Stimulated activated CD8-positive, alpha-beta memory T cell treated with anti-CD3 and anti-CD28 coated beads, Interleukin-7, amount 100 ng/mL, for 1 hour (primary cell): ENCODE measurements at places on chromosomes 7 and 10.

GRCh38 chr10:29685506-29685905 lies 50.7 kb upstream of the SVIL start:
- no peak for DNase-seq

DNA sequence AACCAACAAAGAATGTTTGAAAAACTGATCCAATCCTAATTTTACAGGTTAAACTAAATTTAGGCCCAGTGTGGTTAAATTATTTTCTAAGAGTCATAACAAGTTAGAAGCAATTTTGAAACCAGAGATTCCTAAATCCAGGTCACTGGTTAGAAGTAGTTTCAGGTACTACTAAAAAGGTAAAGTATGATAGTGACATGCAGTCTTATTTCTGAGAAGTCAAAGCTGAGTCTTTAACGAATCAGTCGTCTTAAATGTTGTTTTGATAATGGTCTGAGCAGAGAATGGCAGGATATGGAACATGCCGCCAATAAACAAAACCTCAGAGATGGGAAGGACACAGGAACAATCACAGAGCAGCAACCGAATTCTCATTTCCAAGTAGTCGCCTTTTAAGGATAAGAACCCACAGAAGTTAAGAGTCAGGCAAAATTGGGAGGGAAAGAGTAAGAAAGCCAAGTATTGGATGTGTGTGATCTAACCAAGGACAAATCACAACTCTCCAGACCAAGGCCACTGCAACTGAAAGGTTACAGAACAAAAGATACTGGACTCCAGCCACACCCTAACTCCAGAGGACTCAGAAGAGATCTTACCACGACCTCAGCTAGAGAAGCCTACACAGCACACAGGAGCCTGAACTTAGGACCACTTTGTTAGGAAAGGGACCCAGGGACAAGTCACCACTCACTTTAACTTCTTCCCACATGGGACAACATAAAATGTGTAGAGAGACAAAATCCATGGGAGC lies 19.7 kb downstream of the TMEM243 start:
- DNase-seq, result no peak

DNA sequence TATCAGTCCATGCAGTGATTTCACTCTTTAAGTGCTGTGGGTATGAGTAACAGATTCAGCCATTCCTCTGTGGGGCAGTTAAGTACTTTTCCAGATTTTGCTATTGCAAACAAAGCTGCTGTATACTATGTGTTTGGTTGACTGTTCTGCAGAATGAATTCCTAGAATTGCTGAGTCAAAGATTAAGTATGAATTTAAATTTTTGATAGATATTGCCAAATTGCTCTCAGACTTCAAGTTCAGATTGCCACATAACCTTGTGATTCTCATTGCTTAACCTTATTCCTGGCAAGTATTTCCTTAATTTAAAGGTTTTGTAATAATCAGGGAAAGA lies 21.6 kb upstream of the SAR1A start:
- no peak for DNase-seq

DNA sequence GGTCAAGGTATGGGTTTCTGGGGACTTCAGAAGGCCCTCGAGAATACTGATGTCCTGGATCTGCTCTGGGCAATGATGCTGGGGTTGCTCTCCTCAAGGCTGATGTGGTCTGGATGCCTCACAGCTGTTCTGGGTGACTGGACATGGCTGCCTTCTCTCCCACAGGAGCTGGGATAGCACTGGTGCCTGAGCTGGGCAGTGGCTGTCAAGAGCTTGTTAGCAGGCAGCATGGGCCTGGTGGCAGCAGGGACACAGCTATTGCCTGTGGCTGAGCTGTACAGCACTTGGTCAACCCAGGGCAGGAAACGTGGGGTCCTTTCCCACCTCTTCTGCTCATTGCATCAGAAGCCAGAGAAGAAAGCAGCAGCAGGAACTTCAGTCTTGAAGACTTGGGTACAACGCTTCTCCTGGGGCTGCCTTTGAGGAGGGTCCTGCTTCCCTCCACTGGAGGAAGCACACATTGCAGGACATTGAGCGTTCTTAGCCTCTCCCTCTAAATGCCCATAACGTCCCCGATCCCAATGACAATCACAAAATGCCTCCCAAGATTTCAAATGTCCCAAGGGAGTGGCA lies 13.0 kb downstream of the ADCYAP1R1 start:
- no peak for DNase-seq

- DNase-seq, result no peak
Measured at GRCh38 chr7:50497068-50497642, 47.0 kb upstream of the FIGNL1 start.
